CD4-positive, alpha-beta T cell (primary cell): ENCODE measurements at places on chromosomes 12 and 14. TPM values are rescaled to one million over a fixed set of nuclear protein-coding genes. Genes with fewer than 3 reads are reported as not detected.
A peak's percentile ranks its signal among the peaks of the same experiment; 100 is the strongest.

Gene SALL2
- total RNA-seq = 2.8 TPM

Gene WDHD1
- total RNA-seq = 1.8 TPM

Gene MUCL1
- not detected for total RNA-seq

Gene CLEC9A
- 0.55 TPM for total RNA-seq

Gene CMKLR1
- total RNA-seq = not detected

Gene C2CD5
- total RNA-seq = 21.8 TPM

Gene LRRC74A
- not detected for total RNA-seq

GRCh38 chr14:106850913-106851825 is 1324.8 kb downstream of the TMEM121 start:
- no peaks in the 10 kb centered on the region for H3K4me1 ChIP-seq
- no peak overlapping the region for H3K27ac ChIP-seq
- H3K36me3 ChIP-seq = no peaks in the 10 kb centered on the region
- H3K4me3 ChIP-seq = no peak overlapping the region
- DNase-seq = no peak

DNA sequence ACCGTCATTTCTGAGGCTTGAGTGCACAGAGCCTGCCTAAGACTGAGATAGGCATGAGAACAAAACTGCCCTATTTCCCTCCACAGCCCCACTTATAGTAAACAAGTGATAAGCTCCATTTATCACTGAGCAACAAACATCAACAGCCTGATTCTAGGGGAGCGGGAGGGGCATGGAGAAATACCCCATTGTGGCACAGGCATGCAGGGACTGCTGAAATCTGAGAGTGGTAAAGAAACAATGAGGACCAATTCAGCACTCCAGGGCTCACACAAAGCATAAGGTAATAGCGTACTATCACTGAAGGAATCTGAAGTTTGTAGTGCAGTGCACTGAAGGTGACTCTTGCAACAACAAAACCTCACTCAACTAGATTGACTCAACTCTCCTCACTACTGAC is 186.7 kb downstream of the ANO2 start:
- H3K36me3 ChIP-seq = no peaks in the 10 kb centered on the region
- H3K4me3 ChIP-seq = no peak overlapping the region
- peaks cover 4% of the 10 kb centered on the region for H3K27me3 ChIP-seq
- H3K27ac ChIP-seq = no peak overlapping the region
- no peak for DNase-seq

DNA sequence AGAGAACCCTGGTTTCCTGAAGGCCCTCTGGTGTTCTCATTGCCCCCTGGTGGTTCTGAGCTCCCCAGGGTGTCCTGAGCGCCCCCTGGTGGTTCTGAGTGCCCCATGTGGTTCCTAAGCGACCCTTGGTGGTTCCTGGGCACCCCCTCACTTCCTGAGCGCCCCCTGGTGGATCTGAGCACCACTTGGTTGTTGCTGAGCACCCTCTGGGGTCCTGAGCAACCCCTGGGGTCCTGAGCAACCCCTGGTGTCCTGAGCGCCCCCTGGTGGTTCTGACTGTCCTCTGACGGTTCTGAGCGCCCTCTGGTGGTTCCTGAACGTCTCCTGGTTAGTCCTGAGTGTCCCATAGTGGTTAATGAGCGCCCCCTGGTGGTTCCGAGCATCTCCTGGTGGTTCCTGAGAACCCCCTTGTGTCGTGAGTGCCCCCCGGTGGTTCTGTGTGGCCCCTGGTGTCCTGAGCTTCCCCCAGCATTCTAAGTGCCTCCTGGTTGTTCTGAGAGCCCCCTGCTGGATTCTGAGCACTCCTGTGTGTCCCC is 568.3 kb downstream of the TMEM121 start:
- no peaks in the 10 kb centered on the region for H3K27me3 ChIP-seq
- DNase-seq = peak; percentile 80
- H3K36me3 ChIP-seq = no peaks in the 10 kb centered on the region
- no peak overlapping the region for H3K27ac ChIP-seq

GRCh38 chr14:28245216-28245615 is 521.4 kb upstream of the FOXG1 start:
- no peaks in the 10 kb centered on the region for H3K27me3 ChIP-seq
- H3K27ac ChIP-seq = no peak overlapping the region
- no peaks in the 10 kb centered on the region for H3K4me1 ChIP-seq
- no peak for DNase-seq

DNA sequence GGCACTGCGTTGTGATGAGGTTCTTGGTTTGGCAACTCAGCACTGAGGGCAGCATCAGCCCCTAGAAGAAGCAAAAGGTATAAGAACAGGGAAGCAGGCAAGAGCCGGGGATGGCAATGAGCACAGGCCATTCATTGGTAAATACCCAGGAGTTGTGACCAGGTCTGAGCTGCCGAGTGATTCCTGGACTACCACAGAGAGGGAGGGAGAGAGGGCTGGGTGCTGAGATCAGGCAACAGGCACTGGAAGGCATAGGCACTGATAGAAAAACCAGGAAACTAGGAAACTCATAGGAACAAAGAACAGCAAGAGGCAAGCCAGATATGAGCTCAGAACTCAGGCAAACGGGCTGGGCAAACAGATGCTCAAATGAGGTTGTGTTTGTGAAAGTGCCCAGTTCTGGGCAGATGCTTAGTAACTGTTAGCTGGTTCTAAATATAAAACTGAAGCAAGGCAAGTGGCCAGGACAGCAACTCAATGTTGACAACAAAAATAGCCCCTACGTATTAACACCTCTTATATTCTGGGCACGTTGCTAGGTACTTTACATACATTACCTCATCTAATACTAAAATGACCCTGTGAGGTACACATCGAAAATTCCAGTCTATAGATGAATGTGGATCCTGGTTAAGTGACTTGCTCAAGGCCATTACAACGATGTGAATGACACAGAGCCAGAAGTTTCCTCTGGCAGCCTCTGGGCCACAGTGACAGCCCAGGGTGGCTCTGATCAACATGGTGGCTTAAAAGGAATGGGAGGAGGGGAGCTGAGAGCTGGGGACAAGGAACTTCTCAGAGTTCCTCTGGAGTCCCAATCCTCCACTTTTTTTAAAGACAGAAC is 121.1 kb downstream of the PRMT8 start:
- H3K4me1 ChIP-seq = peaks cover 5% of the 10 kb centered on the region
- H3K27ac ChIP-seq = no peak overlapping the region
- no peak for DNase-seq
- peaks cover 58% of the 10 kb centered on the region for H3K36me3 ChIP-seq

DNA sequence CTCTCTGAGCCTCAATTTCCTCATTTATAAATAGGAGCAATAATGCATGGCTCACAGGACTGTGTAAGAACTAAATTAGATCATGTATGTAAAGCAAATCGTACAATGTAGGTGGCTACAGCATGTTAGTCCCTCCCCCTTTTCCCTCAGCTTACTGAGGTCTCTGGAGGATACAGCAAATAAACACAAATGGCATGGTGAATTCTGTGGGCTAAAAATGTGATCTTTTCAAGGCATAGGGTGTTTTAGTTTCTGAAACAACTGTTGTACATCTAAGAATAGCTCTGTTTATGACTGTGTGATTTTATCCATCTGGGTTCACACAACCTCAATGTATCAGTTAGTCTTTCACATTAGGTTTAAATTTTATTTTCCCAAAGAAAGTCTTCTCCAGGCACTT is 121.2 kb upstream of the PLEKHG7 start:
- H3K27me3 ChIP-seq = no peaks in the 10 kb centered on the region
- no peak for DNase-seq
- H3K4me3 ChIP-seq = no peak overlapping the region

DNA sequence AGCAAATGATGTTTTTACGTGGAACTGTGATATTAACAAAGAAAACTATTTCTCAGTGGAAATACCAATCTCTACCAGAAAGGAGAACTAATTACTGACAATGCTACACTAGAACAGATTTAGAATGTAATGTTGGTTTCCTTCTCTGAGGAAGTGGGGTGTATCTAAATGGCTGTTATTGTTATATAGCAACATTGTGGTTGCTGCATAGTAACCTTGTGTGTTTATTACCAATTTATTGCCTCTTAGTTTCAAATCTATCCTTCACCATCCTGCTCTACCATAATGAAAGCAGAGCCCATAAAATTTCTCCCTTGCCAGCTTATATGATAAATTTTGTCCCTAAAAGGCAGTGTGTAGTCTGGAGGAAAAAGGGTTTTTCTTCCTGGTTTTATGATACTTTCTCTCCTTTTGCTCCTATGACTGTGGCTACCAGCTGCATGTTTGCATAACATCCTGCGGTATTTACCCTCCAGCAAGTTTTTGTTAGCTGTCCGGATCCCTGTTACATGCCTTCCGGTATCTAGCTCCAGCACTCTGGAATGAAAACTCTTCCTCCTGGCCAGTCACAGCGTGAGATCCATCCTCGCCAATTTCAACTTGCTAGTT is 5.7 kb upstream of the KLRK1 start:
- H3K36me3 ChIP-seq = no peaks in the 10 kb centered on the region
- H3K27ac ChIP-seq = peak overlapping the region; percentile 36
- no peak overlapping the region for H3K4me3 ChIP-seq
- no peaks in the 10 kb centered on the region for H3K4me1 ChIP-seq

DNA sequence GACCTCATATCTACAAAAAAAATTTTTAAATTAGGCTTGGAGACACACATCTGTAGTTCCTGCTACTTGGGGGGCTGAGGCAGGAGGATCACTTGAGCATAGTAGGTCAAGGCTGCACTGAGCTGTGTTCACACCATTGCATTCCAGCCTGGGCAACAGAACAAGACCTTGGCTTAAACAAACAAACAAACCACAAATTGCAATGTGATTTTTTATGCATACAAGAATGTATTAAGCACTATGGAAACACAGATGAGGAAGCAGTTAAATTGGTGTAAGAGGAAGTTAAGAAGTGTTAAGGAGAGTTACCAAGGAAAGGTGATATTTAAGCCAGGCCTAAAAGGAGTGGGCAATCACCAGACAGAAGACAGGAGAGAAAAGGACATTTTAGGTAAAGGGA is 83.6 kb upstream of the HECTD1 start:
- no peaks in the 10 kb centered on the region for H3K36me3 ChIP-seq
- no peak for DNase-seq
- no peak overlapping the region for H3K27ac ChIP-seq
- H3K27me3 ChIP-seq = no peaks in the 10 kb centered on the region
- H3K4me3 ChIP-seq = no peak overlapping the region

- H3K36me3 ChIP-seq = no peaks in the 10 kb centered on the region
- H3K27ac ChIP-seq = no peak overlapping the region
- no peaks in the 10 kb centered on the region for H3K27me3 ChIP-seq
- H3K4me3 ChIP-seq = no peak overlapping the region
- peaks cover 3% of the 10 kb centered on the region for H3K4me1 ChIP-seq
- no peak for DNase-seq
These were observed 452.7 kb downstream of the BCL11B start for GRCh38 chr14:98819132-98819866.

DNA sequence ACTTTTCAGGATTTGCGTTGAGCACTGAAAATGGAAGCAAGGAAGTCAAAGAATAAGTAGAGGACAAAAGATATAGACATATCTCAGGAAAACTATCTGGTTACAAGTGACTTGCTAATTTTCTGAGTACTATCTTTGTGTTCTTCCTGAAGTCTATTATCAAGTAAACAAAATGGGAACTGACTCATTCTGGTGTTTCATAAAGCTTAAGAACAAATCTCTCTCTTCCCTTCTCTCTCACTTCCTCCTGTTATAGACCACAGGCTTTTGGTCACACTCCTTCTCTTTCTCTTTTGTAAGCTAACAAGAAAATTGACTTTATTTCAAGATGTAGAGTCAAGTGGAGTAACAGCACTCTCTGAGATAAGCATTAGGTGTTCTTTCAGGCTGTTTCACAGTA is 406.6 kb upstream of the SYT1 start:
- no peaks in the 10 kb centered on the region for H3K27me3 ChIP-seq
- no peak overlapping the region for H3K4me3 ChIP-seq
- no peaks in the 10 kb centered on the region for H3K4me1 ChIP-seq

DNA sequence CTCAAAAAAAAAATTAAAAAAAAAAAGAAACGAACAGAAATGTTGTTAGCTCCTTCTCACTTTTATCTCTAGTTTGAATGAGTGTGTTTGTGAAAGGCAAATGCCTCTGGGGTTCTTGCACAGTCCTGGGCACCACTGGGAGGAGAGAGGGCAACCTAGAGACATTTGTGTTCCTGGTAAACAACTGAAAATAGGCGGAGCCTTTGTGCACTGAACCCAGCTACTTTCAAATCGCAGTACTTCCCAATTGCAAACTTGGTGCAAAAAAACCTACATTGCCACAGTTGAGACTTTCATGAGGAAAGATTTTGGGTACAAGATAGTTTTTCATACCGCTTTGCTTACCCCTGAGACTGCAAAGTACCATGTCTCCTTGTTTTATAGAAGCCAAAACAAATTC is 430.0 kb downstream of the ZFP36L1 start:
- H3K4me3 ChIP-seq = no peak overlapping the region
- H3K27me3 ChIP-seq = no peaks in the 10 kb centered on the region
- no peak for DNase-seq
- H3K4me1 ChIP-seq = peaks cover 18% of the 10 kb centered on the region
- H3K27ac ChIP-seq = no peak overlapping the region
- no peaks in the 10 kb centered on the region for H3K36me3 ChIP-seq

GRCh38 chr12:57623385-57623784 is 9.6 kb downstream of the B4GALNT1 start:
- H3K27ac ChIP-seq = no peak overlapping the region
- H3K4me3 ChIP-seq = no peak overlapping the region
- peaks cover 47% of the 10 kb centered on the region for H3K4me1 ChIP-seq
- H3K36me3 ChIP-seq = no peaks in the 10 kb centered on the region
- DNase-seq = no peak

- no peak overlapping the region for H3K27ac ChIP-seq
- DNase-seq = no peak
- no peak overlapping the region for H3K4me3 ChIP-seq
These were observed 82.4 kb downstream of the SLC5A8 start for GRCh38 chr12:101127521-101128219.

DNA sequence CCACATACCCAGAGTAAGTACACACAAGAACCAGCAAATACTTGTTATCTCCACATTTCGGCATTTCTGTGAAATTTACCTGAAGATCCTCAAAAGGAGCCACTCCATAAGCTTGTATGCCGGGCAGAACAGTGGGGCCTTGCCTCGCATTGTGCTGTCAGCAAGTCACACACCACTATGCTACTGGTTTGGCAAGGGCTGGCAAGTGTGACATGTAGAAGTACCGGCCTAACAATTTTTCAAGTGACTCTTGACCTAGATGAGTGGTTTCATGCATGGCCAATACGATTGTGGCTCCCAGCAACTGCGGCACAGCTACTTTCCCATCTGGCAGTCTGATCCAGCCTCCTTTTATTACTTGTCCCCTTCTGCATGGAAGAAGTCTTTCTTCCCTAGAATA is 69.8 kb downstream of the GAS2L3 start:
- no peak overlapping the region for H3K27ac ChIP-seq
- H3K36me3 ChIP-seq = no peaks in the 10 kb centered on the region
- no peak overlapping the region for H3K4me3 ChIP-seq
- H3K27me3 ChIP-seq = no peaks in the 10 kb centered on the region
- H3K4me1 ChIP-seq = no peaks in the 10 kb centered on the region

DNA sequence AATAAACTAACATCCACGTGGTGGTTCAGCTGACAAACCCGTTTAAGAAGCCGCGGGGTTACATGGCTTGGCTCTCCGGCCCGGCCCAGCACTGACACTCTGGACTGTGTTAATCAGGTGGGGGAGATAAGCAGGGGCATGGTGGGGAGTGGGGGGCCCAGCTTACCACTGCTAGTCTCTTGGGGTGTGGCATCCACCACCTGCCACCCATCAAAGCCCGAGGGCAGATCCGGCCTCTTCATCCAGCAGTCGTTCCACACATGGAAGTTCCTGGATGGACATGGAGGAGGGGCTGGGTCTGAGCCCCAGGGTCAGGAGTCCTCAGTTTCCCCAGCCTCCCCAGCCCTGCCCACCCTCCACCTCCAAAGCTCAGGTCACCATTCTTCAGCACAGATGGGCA is 4.9 kb downstream of the TGM1 start:
- DNase-seq = no peak
- no peak overlapping the region for H3K4me3 ChIP-seq
- H3K4me1 ChIP-seq = no peaks in the 10 kb centered on the region
- no peak overlapping the region for H3K27ac ChIP-seq
- H3K36me3 ChIP-seq = peaks cover 26% of the 10 kb centered on the region
